ENCODE measurements at places on chromosomes 7 and 10. TPM values are rescaled to one million over a fixed set of nuclear protein-coding genes. Genes with fewer than 3 reads are reported as not detected.

DNA sequence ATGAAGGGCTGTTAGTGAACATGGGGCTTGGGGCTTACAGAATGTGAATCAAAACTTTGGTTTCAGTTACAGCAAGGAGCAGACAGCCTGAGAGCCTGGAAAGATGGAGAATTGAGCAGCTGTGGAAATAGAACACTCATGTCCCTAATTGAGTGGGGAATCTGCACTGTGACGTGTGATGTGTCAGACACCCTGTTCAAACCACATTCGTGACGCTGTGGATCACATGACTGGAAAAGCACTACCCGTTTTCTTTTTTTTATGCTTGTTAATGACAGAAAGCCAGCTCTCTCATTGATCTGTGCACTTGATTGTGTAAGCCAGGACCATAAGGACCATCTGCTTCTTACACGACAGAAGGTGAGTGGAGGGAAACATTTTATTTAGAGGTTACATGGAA is 15.1 kb upstream of the TBX20 start:
- H3K4me3 ChIP-seq, result no peak overlapping the region
- no peaks in the 10 kb centered on the region for H3K36me3 ChIP-seq
- DNase-seq, result no peak
- H3K27me3 ChIP-seq, result peaks cover 15% of the 10 kb centered on the region
- no peaks in the 10 kb centered on the region for H3K4me1 ChIP-seq

Gene HPSE2
- total RNA-seq, result not detected

DNA sequence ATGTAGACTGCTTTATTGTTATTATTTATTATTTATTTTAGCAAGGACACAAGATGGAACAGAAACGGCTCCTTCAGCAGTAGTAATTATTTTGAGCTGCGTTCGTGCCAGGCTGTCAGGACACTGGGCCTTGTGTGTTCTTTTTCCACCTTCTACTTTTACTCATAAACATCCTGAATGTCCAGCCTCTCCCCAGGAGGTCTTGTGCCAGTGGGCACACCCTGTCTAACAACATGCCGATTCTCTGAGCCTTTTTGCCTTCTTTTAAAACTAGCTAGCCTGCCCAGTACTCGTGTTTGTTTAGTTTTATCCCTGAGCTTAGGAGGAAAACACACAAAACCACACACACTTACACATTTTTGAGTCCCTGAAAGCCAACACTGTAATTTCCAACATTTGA is 1.2 kb downstream of the SCIN start:
- no peak overlapping the region for H3K4me3 ChIP-seq
- no peaks in the 10 kb centered on the region for H3K36me3 ChIP-seq
- H3K27me3 ChIP-seq, result peaks cover 34% of the 10 kb centered on the region
- no peak for DNase-seq
- H3K27ac ChIP-seq, result no peak overlapping the region
- H3K4me1 ChIP-seq, result no peaks in the 10 kb centered on the region

DNA sequence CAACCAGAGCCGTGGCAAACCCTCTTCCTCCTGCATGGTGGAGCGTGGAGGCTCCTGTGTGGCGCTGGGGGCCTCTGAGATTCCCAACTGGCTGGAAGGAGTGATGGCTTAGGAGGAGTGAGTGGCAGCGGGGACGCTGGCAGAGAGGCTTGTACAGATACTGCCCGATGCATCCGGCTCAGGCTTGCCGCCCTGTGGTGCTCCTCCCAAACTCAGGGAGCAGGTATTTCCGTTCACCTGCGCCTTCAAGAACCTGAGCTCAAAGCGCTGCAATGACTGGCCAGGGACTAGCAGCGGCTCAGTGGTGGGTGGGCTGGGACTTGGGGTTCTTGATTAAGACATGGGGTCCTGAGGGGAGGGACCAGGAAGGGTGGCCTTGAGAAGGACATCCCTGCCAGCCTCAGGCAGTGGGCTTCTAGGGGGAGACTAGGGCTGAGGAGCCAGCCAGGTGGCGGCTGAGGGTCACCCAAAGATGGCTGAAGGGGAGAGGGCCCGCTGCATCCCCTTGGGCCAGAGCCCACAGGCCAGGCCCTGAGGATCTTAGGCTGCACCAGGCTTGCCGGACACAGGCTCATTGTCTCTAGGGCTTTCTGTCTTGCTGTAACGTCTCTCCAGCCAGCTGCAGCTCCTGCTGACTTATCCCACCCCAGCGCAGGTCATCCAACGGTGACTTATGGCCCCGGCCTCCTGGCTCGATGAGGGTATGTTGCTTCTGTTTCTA is 3.2 kb downstream of the ZNF775 start:
- H3K27ac ChIP-seq, result no peak overlapping the region
- H3K4me1 ChIP-seq, result peaks cover 18% of the 10 kb centered on the region
- no peak for DNase-seq
- H3K27me3 ChIP-seq, result no peaks in the 10 kb centered on the region

GRCh38 chr7:88268051-88268450 is 38.6 kb downstream of the STEAP4 start:
- H3K27ac ChIP-seq, result no peak overlapping the region
- H3K36me3 ChIP-seq, result no peaks in the 10 kb centered on the region
- no peak overlapping the region for H3K4me3 ChIP-seq
- H3K27me3 ChIP-seq, result no peaks in the 10 kb centered on the region

Gene SPDYE16
- not detected for total RNA-seq

DNA sequence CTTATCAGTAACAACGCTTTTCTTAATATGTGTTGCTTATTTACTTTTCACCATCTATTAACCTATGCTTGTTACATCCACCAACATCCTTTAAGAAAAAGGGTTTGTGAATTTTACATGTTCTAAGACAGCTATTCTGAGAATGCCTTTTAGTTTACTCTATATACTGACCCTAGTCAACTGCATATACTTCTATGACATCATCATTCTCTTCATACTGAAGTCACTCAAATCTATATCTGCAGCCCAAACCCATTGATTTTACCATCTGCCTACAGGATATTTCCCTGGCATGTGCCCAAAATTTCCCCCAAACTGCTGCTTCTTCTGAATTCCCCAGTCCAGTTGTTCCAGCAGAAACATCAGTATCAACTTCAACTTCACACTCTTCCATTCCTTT is 94.6 kb upstream of the FAM204A start:
- no peaks in the 10 kb centered on the region for H3K36me3 ChIP-seq
- no peaks in the 10 kb centered on the region for H3K4me1 ChIP-seq
- H3K27me3 ChIP-seq, result peaks cover 6% of the 10 kb centered on the region
- H3K4me3 ChIP-seq, result no peak overlapping the region
- DNase-seq, result no peak

Gene KDM7A
- total RNA-seq, result 9.6 TPM

DNA sequence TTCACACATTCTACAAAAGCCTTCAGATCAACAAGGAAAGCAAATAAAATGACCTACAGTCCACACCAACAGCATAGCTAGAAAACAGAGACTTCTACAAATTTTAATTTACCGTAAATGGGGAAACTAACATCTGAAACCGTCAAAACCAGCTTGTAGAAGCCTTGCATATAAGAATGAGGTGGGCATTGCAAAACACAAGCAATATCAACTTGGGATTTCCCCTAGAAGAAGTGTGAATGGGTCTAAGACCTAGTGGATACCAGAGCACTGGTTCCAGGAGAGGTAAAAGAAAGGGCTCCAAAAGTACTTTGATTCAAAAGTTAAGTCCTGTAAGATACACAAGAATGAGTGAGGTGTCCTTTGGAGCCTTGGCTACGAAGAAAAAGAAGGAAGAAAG is 18.7 kb downstream of the RTKN2 start:
- no peaks in the 10 kb centered on the region for H3K27me3 ChIP-seq
- no peak overlapping the region for H3K4me3 ChIP-seq
- H3K4me1 ChIP-seq, result peaks cover 66% of the 10 kb centered on the region
- peak overlapping the region; percentile 50 for H3K27ac ChIP-seq
- no peaks in the 10 kb centered on the region for H3K36me3 ChIP-seq
- DNase-seq, result no peak

DNA sequence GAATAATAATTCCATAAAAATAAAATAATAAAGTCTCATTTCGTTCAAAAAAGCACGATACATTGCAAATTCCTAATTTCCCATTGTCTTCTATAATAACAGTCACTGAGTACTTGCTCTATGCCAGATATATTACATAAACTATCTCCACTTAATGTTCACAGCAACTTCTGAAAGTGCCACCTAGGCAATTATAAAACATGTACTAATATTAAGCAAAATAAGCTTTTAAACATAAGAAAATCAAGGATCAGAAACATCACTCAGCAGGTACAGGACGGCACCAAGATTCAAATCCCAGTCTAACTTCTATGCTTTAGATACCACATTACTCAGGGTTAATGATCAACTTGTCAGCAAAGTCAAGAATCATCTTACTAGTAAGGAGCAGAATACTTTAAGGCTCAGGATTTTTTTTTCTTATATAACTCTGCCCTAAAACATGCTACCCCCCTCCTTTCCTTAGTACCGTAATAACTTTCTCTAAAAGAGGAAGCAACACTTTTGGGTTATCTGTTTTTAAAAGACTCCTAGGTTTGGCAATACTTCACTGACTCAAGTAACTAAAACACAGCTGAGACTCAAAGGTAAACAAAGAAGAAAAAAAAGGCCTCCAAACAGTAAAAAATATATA is 51.3 kb downstream of the USP6NL start:
- no peaks in the 10 kb centered on the region for H3K27me3 ChIP-seq

Gene COL1A2
- 144 TPM for total RNA-seq

DNA sequence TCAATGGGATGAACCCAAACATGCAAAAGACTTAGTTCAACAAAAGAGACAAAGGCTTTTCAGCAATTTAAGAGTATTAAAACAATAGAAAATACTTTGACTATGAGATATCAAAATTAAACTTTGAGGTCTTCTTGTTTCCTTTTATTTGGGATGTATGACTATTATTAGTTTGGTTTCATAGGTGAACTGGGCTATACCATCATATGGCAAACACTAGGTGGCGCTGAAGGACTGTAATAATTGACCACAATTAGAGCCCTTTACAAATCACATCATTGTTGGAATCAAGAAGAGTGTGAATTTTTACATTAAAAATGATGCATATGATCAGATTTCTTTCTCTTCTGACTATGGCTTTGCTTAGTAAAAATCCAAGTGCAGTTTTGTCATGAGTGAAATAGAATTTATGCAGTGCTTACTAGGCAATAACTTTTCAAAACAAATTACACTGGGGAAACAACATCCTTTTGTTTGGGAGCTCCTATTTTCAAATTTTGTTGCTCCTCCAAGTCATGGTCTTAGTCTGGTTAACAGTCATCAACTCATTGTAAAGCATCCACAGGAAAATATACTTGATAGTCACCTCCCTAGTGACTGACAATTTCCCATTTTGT is 14.7 kb upstream of the NXPH1 start:
- no peaks in the 10 kb centered on the region for H3K4me1 ChIP-seq
- DNase-seq, result peak; percentile 65
- H3K27ac ChIP-seq, result no peak overlapping the region
- no peak overlapping the region for H3K4me3 ChIP-seq
- H3K36me3 ChIP-seq, result no peaks in the 10 kb centered on the region

Gene MYO3A
- total RNA-seq, result 0.88 TPM

DNA sequence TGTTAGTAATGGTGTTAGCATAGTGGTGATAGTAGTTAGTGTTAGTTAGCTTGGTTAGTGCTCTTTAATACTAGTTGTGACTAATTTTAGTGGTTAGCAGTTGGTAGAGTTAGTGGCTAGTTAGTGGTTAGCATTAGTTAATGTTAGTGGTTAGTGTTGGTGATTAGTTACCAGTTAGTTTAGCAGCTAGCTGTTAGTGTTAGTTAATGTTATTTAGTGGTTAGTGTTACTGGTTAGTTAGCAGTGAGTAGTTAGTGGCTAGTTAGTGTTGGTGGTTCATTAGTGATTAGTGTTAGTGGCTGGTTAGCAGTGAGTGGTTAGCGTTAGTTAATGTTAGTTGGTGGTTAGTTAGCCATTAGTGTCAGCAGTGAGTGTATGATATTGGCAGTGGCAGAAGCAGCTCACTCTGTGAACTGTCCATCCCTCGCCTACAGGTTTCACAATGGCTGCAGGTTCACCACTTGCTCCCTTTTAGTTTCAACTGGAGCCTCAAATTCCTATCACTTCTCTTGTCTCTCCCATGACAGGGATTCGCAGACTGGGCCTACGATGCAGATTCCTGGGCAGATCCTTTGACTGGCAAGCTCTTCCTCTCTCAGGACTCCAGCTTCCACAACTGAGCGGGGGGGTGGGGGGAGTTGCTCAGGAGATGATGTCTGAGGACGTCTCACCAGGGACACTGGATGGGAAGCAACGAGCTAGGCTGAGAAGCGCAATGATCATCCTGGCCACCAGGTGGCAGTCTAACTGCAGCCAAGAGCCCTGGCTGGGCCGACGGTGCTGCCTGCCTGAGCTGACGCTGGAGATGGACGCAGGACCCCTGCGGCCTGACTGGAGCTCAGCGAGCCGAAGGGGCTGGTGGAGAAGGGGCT is 19.5 kb downstream of the GHRHR start:
- H3K27me3 ChIP-seq, result no peaks in the 10 kb centered on the region
- no peak overlapping the region for H3K4me3 ChIP-seq
- no peaks in the 10 kb centered on the region for H3K4me1 ChIP-seq
- no peak overlapping the region for H3K27ac ChIP-seq
- DNase-seq, result peak; percentile 85
- no peaks in the 10 kb centered on the region for H3K36me3 ChIP-seq

Gene SFTPA1
- total RNA-seq, result not detected

GRCh38 chr10:88971221-88972061 is 18.9 kb upstream of the ACTA2 start:
- peaks cover 24% of the 10 kb centered on the region for H3K4me1 ChIP-seq
- DNase-seq, result no peak
- no peaks in the 10 kb centered on the region for H3K36me3 ChIP-seq
- no peak overlapping the region for H3K4me3 ChIP-seq

Gene UNCX
- 1.9 TPM for total RNA-seq

Gene GIMAP8
- not detected for total RNA-seq

GRCh38 chr10:69656742-69657269 is 26.8 kb downstream of the FAM241B start:
- H3K4me3 ChIP-seq, result no peak overlapping the region
- no peaks in the 10 kb centered on the region for H3K36me3 ChIP-seq
- H3K27me3 ChIP-seq, result peaks cover 6% of the 10 kb centered on the region
- H3K27ac ChIP-seq, result no peak overlapping the region
- no peaks in the 10 kb centered on the region for H3K4me1 ChIP-seq

Gene MSMB
- total RNA-seq, result not detected

DNA sequence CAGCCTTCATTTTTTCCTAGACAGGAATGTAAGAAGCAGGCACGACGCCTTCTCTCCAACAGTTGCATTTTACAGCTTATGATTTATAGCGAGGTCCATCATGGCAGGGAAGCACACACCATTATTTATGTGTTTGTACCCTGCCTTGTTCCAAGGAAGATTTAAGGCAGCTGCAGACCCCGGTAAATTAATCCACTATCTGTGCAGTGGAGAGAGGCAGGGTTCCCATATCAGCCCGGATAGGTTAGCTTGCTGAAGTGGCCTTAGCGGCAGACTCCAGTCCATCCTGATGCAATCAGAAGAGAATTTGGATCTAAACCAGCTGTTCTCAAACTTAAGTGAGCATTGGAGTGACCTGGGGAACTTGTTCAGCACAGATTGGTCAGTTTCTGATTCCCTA is 359.4 kb downstream of the GALNT17 start:
- no peak for DNase-seq
- no peak overlapping the region for H3K27ac ChIP-seq
- no peaks in the 10 kb centered on the region for H3K4me1 ChIP-seq
- no peak overlapping the region for H3K4me3 ChIP-seq
- H3K27me3 ChIP-seq, result no peaks in the 10 kb centered on the region

Gene COL26A1
- 0.35 TPM for total RNA-seq

All from A673 (cell line).